ENCODE measurements at places on chromosomes 11 and 22.
A peak's percentile ranks its signal among the peaks of the same experiment; 100 is the strongest.

DNA sequence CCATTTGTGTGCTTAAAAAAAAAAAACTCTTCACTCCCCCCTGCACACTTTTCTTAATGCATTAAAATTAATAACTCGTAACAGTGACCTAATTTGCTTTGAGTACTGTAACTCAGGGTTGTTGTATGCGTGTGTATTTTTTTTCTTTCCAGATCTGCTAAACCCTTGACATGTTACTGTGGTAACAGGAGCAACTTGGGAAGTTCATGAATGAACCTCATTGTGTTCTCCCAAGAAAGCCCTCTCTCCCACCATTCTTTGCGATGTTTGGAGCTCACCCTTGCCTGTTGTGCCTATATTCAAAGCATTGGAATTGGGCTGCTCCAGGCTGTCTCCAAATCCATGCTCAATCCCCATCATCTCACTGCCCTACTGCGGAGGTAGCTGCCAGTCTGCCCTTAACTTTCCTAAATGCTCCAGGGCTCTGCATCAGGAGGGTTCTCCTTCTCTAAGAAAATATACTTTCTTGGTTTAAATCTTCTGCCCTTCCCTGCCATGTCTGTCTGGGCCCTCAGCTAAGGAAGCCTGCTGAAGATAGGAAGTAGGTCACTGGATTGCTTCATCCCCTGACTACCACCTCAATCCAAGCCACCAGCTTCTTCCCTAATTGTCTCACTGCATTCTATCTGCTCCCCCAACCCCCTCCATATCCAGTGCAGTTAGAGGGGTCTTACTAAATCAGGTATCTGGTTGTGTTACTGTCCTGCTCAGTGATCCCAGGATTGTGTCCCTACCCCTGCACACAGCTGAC, 70.3 kb downstream of the KIRREL3 start:
- DNase-seq: no peak

- no peak for DNase-seq
Measured at GRCh38 chr11:13054278-13054677, 45.2 kb downstream of the RASSF10 start.

GRCh38 chr11:44960200-44960845, 9.6 kb upstream of the TP53I11 start:
- no peak for DNase-seq

DNA sequence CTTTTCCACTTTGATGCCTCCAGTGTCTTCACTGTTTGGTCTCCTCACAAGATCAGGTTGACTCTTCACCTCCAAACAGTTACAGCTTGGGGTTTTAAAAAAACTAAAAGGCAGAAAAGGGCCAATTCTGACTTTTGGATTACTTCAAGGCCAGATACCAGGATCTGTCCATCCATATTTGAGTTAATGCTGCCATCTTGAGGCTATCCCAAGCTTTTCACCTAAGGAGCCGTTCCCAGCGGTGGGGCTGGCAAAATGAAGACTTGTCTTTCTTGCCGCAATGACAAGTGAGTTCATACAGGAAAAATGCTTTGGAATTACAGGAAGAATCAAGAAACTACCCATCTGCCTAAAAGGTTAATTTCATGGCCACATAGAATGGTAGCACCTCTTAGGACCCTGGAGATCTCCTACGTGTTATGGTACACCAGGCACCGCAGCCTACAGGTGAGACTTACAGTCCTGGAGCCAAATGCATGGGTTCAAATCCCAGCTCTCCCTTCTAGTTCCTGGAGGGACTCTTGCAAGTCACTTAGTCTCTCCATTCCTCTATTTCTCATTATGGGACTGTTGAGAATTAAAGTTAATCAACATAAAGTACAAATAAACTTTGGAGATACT, 6.0 kb upstream of the OR5B21 start:
- no peak for DNase-seq

DNA sequence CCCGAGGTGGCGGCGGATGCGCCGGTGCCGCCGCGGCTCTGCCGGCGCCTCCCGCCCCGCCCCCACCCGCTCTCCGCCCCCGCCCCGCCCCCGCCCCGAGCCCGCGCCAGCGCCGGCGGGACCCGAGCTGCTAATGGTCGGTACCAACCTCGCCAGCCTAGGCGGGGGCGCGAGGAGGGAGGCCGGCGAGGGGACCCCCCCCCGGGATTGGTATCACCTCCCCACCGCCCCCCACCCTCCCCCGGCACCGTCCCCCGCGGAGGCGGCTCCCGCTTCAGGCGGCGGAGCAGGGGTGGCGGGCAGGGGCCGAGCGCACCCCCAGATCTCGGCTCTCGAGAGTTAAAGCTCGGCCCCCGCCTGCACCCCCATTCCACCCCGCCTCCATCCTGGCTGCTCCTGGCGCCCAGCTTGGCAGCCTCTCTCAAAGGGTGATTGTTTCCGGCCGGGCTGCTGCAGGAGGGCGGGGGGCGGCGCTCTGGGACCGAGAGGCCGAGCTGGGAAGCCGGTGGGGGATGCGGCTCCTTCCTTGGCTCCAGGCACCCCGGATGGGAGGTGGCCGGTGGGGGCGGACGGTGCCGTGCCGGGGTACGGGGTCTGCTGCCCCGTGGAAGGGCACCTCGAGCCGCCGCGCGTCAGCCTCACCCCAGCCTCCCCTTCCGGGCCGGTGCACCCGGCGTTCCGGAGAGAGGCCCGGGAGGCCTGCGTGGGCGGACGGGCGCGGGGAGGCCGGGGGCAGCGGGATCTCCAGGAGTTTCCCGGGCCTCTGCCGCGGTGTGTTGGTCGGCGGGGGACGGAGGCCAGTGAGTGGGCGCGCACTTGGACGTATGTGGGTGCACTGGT, at the start of gene B3GAT1:
Gene B3GAT1 (minus strand): TSS at position 40 of the 840 bp plus-strand sequence. CDS start 24,583 bp downstream, outside the sequence.
- peak; percentile 3 for DNase-seq

DNA sequence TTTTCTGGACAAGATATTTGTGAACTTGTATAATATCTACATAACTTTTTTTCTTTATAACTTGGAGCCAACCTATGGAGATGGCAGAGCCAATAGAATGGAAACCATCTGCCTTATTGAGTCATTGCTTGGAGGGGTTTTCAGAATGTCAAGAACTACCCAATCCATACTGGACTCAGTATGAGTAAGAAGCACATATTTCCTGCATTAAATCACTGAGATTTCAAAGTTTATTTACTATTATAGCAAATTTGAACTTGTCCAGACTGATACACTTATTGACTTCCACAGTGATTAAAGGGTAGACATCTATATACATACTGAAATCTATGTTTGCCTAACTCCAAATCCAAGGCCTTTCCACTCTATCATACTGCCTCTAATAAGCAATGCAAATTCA, 704.0 kb downstream of the KCNA4 start:
- no peak for DNase-seq

DNA sequence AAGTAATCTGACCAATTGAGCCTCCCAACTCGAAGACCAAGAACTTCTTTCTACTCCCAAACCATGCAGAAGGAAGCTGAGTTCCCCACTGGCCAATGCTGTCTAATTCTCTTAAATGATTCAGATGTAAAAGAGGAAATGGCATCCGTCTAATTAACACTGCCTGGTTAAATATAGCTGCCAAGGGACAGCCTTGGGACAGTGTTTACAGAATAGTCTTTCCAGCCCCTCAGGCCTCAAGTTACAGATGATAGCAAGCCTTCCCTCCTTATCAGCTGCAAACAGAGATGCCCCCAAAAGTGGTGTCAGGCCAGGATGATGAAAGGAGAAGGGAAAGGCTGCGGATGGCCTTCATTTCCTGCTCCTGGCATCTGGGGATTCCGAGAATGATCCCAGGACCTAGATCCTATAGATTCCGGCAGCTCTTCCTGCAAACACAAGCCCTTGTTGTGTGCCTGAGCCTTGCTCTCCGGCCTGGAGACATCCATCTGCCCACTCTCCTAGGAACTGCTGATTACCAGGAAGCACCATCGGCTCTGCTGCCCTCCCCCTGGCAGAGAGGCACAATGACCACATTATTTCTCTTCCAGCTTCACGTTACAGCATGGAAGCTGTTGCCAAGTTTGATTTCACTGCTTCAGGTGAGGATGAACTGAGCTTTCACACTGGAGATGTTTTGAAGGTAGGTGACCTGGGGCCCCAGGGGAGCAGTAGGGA, 13.5 kb upstream of the TMA7B start:
- no peak for DNase-seq

GRCh38 chr22:28542980-28543621, 136.5 kb downstream of the TTC28 start:
- no peak for DNase-seq

DNA sequence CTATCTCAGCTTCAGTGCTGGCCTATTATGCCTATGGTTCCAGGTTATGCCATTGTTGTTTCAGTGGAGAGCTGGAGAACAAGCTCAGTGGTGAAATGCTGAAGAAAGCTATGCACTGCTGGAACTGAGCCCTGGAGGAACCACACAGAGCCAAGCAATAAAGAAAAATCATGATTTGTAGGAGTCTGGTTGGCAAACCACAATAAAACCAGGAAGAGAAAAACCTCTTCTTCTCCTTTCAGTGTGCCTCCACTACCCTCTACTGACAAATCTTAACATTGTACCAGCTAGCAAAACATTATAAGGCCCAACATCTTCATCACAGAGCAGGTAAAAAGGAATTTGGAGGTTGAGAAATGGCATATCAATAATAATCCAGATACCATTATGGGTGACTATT, 5.3 kb downstream of the OR51F2 start:
- no peak for DNase-seq

GRCh38 chr11:7635137-7635536, 38.2 kb downstream of the CYB5R2 start:
- no peak for DNase-seq

GRCh38 chr11:92662601-92663360, 306.7 kb upstream of the MTNR1B start:
- no peak for DNase-seq

DNA sequence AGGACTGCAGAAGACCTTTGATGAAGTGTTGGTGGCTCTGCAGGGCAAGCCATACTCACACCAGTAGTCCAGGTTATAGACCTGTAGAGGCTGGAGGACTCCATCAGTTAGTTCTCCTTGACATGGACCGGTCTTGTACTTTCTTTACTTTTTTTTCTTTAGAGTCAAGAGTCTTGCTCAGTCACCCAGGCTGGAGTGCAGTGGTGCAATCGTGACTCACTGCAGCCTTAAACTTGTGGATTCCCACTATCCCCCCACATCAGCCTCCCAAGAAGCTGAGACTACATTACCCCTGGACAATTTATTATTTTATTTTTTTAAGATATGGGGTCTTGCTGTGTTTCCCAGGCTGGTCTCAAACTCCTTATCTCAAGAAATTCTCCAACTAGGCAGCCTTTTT, 49.6 kb upstream of the E2F8 start:
- DNase-seq: no peak

Measured in stimulated activated CD8-positive, alpha-beta memory T cell treated with anti-CD3 and anti-CD28 coated beads, Interleukin-7, amount 100 ng/mL, for 48 hours (primary cell).